Activated CD8-positive, alpha-beta memory T cell treated with anti-CD3 and anti-CD28 coated beads, Interleukin-2, amount 10 ng/mL, durations not matched to agents 7 days and 5 days (primary cell): ENCODE measurements at places on chromosomes 2 and 18. TPM values are rescaled to one million over a fixed set of nuclear protein-coding genes. Genes with fewer than 3 reads are reported as not detected.

The GKN1 gene
- not detected for total RNA-seq

DNA sequence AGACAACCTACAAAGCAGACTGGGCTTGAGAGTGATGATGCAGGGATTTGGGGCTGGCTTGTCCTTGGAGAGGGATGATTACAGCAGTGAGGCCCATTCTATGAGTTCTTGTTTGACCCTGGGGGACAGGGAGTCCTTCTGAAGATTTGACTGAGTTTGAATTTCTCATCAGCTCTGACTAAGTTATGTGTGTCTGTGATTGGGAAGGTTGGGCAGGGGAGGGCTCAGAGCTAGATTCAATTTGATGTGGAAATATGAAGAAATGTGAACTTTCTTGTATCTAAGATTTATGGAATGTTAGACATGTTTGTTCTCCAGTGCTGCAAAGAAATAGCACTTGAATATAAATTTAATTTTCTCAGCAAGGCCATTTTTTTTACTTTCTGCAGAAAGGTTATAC, 19.9 kb upstream of the IL1R2 start:
- no peak for DNase-seq

GRCh38 chr2:168290391-168290790, 43.0 kb upstream of the STK39 start:
- DNase-seq = no peak

The AMER3 gene
- total RNA-seq = not detected

The SRSF7 gene
- 378 TPM for total RNA-seq
